ENCODE measurements at places on chromosomes 2 and 18. TPM values are rescaled to one million over a fixed set of nuclear protein-coding genes. Genes with fewer than 3 reads are reported as not detected.
A peak's percentile ranks its signal among the peaks of the same experiment; 100 is the strongest.

NCL gene
- 113 TPM for total RNA-seq

- peaks cover 30% of the 10 kb centered on the region for H3K4me1 ChIP-seq
- peak overlapping the region; percentile 10 for H3K27ac ChIP-seq
These were observed 6.2 kb downstream of the PRKD3 start for GRCh38 chr2:37318401-37318800.

DNA sequence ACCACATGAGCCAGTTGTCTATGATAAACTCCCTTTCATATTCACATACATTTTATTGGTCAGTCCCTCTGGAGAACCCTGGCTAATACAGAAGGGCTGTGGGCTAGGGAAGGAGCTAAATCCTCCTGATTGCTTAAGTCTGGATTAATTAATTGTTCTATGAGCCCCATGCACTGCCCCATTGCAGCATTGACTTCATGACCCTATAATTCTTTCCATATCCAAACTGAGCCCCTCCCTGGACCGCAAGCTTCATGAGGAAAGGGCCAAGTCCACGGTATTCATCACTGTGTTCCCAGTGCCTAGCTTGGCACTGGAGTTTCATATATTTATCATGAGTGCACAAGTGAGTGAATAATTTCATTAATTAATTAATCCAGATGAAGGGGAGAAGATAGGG is 124.0 kb downstream of the MBD2 start:
- DNase-seq = no peak
- H3K36me3 ChIP-seq = no peaks in the 10 kb centered on the region

DNA sequence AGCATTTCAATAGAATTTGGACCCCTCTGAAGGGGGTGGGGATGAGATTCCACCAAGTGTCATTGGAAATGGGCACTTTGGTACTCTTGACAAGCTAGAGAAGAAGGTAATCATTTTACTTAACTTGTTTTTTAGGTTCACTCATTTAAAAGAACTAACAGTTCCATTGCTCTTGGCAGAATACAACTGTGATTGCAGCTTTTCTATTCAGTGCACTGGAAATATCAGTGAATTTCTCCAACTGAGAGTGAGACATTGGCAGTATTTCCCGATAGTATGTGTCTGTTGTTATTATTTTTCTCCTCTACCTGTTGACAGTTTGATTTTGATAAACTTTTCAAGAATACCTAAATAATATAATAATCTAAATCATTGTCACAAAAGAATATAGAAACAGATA is 1356.7 kb upstream of the NXPH2 start:
- no peaks in the 10 kb centered on the region for H3K4me1 ChIP-seq
- DNase-seq = no peak
- H3K27me3 ChIP-seq = no peaks in the 10 kb centered on the region
- no peak overlapping the region for H3K27ac ChIP-seq
- no peak overlapping the region for H3K4me3 ChIP-seq

AMER3 gene
- total RNA-seq = not detected

DNA sequence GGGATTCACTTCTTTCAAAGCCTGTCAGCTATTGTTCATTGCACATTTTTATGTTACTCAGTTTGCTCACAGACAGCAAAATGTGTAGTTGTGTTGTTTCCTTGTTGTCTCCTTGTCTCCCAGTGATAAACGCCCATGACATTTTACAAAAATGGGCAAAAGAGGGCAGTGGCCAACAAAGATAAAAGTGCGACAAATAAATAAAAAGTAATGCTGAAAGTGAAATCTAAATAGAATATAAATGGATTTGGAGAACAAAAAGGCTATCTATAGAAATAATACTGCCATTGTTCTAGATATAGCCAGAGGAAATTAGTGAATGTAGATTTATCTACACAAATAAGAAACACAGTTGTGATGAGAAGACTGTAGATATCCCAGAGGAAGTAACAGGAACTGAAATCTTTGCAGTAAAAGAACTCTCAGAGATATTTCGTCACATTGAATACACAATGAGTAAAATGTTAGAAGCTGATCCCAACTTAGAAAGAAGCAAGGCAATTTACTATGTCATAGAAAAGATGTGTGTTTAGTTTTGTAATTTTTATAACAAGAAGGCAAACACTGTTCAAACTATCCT is 1186.2 kb upstream of the FAM98A start:
- no peak overlapping the region for H3K27ac ChIP-seq
- no peak for DNase-seq
- no peaks in the 10 kb centered on the region for H3K27me3 ChIP-seq
- H3K4me1 ChIP-seq = no peaks in the 10 kb centered on the region

- H3K36me3 ChIP-seq = no peaks in the 10 kb centered on the region
- no peak overlapping the region for H3K4me3 ChIP-seq
- no peaks in the 10 kb centered on the region for H3K27me3 ChIP-seq
- no peak overlapping the region for H3K27ac ChIP-seq
- H3K4me1 ChIP-seq = no peaks in the 10 kb centered on the region
- peak; percentile 48 for DNase-seq
These were observed 46.5 kb upstream of the RAB31 start for GRCh38 chr18:9661564-9661963.

DNA sequence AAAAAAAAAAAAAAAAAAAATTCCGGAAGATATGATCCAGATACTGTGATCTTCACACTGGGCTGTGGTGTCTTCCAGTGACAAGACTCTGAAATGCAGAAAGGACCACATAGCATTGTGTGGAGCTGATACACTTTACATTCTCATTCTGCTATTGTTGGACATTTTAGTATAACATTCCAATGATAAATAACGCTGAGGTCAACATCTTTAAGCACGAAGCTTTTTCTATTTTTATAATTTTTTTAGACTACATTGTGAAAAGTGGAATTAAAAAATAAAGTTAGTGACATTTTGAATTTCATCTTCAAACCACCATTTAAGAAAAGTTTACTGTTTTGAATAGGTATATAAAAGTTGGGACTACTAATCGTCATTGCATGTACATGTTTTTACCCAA is 62.7 kb downstream of the CDCA7 start:
- no peaks in the 10 kb centered on the region for H3K4me1 ChIP-seq
- peaks cover 31% of the 10 kb centered on the region for H3K27me3 ChIP-seq
- no peaks in the 10 kb centered on the region for H3K36me3 ChIP-seq
- H3K4me3 ChIP-seq = no peak overlapping the region
- H3K27ac ChIP-seq = no peak overlapping the region

- H3K4me1 ChIP-seq = no peaks in the 10 kb centered on the region
- H3K36me3 ChIP-seq = no peaks in the 10 kb centered on the region
- peak; percentile 33 for DNase-seq
These were observed 178.4 kb downstream of the KCNE4 start for GRCh38 chr2:223230352-223230751.

- H3K4me1 ChIP-seq = peaks cover 19% of the 10 kb centered on the region
- H3K27ac ChIP-seq = peak overlapping the region; percentile 61
- no peaks in the 10 kb centered on the region for H3K27me3 ChIP-seq
- peak overlapping the region; percentile 59 for H3K4me3 ChIP-seq
These were observed 199.3 kb downstream of the ZNF407 start for GRCh38 chr18:74796841-74797576.

- peak overlapping the region; percentile 46 for H3K27ac ChIP-seq
- peaks cover 4% of the 10 kb centered on the region for H3K4me1 ChIP-seq
- peak overlapping the region; percentile 58 for H3K4me3 ChIP-seq
- DNase-seq = peak; percentile 71
- no peaks in the 10 kb centered on the region for H3K36me3 ChIP-seq
These were observed 5.5 kb upstream of the SFT2D3 start for GRCh38 chr2:127695491-127696472.

Data from GM23248 (cell line).